ENCODE measurements at places on chromosomes 2 and 18. TPM values are rescaled to one million over a fixed set of nuclear protein-coding genes. Genes with fewer than 3 reads are reported as not detected.

ABCG8 gene
- total RNA-seq: not detected

DNA sequence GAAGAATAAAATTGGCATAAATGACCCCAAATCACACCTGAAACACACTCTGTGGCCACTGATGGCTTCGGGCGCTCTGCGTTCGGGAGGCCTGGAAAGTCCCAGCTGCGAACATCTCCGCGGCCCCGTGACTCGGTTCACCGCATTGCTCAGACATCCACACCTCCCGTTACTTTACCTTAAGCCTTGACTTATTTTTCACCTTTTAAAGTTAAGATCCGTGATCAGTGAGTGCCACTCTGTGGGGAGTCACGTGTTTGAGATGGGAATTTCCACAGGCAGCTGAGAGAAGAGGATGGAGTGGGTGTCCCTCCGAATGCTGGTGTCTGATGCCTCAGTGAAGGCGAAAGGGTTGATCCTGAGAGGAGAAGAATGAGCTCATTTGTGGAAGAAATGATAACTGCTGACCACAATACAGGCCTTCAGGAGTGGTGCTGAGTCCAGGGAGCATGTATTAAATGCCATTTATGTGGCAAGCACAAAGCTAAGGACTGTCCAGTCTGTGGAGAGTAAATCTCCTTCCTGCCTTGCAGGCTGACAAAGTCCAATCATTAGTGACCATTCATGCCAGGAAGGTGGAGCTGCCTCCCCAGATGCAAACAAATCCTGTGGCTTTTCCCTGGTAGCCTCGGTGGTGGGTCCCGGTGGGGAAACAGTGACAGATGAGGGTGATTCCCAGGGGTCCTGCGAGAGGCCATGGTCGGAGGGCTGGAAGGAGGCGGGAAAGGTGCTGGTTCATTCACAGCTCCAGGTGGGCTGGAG is 168.8 kb downstream of the RTP5 start:
- DNase-seq: no peak

- no peak for DNase-seq
These were observed 578.4 kb downstream of the PLCL1 start for GRCh38 chr2:198382811-198383210.

DNA sequence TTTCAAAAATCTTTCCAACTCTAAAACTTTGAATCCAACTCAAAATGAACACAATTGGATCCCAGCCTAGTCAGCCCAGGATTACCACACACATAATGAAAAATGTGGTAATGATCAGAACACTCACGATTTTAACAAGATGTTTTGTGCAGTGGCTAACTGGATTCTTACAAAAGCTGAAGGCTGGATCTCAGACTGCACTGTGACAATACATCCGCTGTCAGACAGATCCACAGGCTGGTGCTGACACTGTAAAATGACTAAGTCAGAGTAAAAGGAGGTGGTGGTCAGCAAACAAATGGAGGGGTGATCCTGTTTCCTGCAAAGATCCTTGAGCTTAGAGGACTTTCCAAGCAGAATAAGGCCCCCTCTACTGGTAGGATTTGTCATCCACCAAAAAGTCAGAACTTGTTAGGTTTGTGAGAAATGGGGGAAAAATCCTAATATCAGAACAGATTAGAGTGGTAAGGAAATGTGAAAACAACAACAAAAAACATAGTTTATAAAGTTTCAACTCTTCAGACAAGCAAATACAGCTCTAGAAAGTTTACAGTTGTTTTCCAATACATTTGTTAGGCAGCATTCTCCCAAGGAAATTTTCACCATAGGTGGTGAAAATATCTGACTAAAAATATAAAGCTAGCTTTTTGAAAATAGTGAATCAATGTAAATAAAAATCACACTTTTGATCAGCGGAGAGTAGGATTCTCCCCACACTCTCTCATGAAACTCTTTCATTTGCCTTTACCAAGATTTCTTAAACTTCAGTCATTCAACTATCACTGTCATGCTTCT is 211.9 kb downstream of the AGPS start:
- DNase-seq: no peak

DNA sequence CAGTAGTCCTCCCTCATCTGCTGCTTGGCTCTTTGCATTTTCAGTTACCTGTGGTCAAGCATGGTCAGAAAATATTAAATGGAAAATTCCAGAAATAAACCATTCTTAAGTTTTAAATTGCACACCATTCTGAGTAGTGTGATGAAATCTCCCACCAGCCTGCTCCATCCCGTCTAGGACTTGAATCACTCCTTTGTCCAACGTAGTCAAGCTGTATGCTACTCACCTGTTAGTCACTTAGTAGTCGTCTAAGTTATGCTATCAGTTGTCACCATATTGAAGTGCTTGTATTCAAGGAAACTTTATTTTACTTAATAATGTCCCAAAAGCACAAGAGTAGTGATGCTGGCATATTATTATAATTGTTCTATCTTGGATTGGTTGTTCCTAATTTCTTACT is 172.5 kb downstream of the FIGN start:
- no peak for DNase-seq

All from chondrocyte (in vitro differentiated cells).